Panc1 (cell line): ENCODE measurements at places on chromosomes 7 and 10. TPM values are rescaled to one million over a fixed set of nuclear protein-coding genes. Genes with fewer than 3 reads are reported as not detected.

Gene MYL7
- not detected for total RNA-seq

Gene OR2A7
- total RNA-seq = 0.82 TPM

DNA sequence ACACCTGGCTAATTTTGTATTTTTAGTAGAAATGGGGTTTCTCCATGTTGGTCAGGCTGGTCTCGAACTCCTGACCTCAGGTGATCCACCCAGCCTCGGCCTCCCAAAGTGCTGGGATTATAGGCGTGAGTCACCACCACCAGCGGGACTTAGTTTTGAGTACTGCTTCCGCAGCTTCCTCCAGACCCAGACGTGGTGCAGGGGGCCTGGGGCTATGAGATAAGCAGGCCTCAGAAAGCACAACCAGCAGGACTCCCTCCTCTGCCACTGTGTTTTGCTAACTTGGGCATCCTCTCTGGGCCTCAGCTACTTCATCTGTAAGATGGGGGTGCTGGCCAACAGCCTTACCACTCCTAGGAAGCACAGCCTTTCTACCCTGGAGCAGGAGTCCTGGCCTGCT is 37.8 kb downstream of the GOLGA7B start:
- H3K27me3 ChIP-seq = no peaks in the 10 kb centered on the region
- DNase-seq = no peak
- H3K27ac ChIP-seq = no peak overlapping the region
- H3K4me1 ChIP-seq = peaks cover 8% of the 10 kb centered on the region
- H3K36me3 ChIP-seq = no peaks in the 10 kb centered on the region

GRCh38 chr7:158730383-158731346 is 26.1 kb upstream of the NCAPG2 start:
- peaks cover 13% of the 10 kb centered on the region; the same call in 1 of the 2 replicates for H3K36me3 ChIP-seq
- no peaks in the 10 kb centered on the region for H3K27me3 ChIP-seq
- H3K4me1 ChIP-seq = no peaks in the 10 kb centered on the region
- DNase-seq = no peak
- no peak overlapping the region for H3K27ac ChIP-seq
- H3K4me3 ChIP-seq = no peak overlapping the region

DNA sequence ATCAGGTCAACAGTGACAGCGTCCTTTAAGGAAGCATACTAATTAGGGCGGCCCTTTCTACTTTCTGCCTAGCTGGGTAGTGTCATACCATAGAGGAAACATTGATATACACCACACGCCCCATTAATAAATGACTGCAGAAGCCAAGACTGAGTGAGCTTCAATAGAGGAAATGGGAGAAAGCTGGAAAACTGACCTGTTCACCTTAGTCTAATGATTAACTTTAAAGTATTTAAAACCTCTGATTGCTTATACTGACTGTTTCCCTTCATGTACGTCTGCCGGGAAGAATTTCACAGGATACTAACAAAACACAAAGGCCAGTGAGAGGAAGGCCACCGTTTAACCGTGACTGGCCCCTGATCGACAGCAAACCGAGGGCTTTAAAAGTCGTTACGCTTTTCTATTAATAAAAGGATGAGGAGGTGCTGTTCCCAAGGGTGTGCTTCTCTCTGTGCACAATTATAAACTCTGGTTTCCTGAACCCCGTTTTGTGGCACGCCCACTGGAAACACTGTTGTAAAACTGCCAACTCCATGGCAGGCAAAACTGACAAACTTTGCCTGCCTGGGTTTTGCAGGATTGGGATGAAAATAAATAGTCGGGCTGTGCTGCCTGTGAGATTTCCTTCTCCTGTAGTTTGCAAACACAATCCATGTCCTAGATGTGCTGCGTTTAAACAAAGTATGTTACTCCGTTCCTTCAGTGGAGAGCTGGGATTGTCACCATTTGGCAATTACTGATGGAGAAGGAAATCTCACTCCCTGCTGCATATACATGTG is 137.6 kb downstream of the NRP1 start:
- peak overlapping the region; percentile 92 for H3K27ac ChIP-seq
- no peak for DNase-seq
- no peaks in the 10 kb centered on the region for H3K27me3 ChIP-seq

DNA sequence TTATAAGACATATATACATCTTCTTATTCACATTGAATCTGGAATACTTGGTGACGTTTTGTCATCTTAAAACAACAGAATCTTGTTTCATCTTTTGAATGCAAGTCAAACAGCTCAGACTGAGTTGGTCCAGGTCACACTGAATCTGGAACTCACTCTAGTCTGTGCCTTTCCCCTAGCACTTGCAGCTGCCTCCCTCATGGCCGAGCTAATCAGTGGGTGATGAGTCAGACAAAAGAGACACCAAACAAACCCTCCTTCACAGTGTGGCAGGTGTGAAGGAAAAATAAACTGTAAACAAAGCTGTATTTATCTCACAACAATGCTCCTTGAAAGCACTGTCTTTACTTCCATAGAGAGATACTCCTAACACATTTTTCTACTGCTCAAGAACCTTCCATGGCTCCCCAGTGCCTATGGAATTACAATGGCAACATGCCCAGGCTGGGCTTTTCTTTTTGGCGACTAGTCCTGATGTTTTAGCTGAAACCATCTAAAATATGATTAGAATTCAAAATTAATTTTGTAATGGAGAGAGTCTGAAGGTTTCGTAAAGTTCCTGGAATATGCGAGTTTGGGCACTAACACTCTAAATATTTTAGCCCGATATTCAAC is 140.0 kb downstream of the ZNF365 start:
- no peak for DNase-seq
- H3K27me3 ChIP-seq = no peaks in the 10 kb centered on the region; the same call in 1 of the 2 replicates
- H3K27ac ChIP-seq = no peak overlapping the region
- H3K4me3 ChIP-seq = no peak overlapping the region
- H3K4me1 ChIP-seq = no peaks in the 10 kb centered on the region
